ENCODE measurements at places on chromosomes 2 and 18.

DNA sequence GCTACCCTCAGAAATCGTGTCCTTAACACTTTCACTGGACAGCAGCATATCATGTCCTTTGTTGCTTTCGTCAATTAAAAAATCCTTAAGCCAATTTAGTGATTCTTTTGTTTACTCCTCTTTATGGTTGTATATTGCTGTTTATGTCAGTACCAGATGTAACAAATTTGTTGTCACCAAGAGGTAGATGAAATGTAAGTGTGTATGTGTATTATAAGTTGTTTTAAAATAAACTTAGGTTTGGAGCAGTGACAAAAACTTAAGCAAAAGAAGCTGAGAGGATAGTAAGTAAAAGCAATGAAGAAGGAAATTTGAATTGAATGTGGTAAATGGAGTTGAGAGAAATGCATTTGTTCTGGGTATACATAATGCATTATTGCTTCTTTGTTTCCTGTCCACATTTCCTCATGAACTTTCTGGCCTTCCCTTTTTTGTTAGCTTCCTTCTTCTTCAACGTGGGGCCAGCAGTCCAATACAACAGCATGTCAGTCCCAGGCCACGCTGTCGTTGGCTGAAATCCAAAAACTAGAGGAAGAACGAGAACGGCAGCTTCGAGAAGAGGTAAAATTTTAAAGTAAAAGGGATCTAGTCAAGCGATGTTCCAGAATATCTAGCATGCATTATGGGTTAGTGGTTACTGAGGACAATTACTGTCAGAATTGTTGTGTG, 30.5 kb upstream of the SNORC start:
- DNase-seq = no peak

DNA sequence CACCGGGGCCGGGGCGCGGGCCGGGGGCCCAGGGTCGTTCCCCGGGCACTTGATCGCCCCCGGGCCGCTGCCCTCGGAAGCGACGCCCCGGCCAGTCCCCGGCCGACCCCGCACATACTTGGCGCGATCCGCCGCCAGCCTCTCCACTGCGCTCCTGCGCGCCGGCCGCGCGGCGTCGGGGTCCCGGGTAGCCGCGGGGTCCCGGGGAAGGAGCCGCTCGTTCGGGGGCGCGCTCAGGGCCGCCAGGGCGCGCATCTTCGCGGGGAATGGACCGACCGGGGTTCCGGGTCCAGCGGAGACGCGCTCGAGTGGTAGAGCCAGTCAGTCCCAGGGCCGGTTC, 204 bp downstream of the FAM110C start:
- DNase-seq = no peak

GRCh38 chr2:49165662-49166061, 11.3 kb upstream of the FSHR start:
- no peak for DNase-seq

DNA sequence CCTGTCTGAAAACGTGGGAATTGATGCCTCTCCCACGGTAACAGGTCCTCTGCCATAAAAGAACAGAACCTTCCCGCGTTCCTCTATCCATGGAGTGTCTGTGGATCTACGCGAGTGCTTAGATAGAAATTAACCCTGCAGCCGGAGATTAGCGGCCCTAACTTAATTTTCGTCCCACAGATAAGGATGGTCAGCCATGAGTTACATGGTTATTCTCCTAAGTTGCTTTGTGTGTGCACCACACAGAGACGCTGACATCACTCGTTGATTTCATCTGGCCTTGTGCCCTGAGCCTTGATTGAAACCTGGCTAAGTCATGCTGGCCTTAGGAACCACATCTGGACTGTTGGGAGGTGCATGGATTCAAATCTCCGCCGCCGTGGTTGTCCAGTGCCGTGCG, 132.1 kb downstream of the GBX2 start:
- DNase-seq = no peak

DNA sequence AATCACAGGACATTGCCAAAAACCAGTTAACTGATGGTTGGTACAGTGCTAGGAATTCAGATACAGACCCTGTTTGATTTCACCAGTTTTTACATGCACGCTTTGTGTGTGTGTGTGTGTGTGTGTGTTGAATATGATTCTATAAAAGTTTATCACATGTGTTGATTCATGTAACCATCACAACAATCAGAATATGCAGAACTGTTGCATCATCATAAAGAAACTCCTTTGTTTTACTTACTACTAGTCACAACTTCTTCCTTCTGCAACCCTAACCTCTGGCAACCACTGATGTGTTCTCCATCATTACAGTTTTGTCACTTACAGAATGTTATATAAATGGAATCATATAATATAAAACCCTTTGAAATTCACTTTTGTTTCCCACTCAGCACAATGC, 144.8 kb upstream of the CYP26B1 start:
- DNase-seq = no peak

Measured in stimulated activated CD8-positive, alpha-beta memory T cell treated with anti-CD3 and anti-CD28 coated beads, Interleukin-15, amount 100 ng/mL, for 48 hours (primary cell).